Vagina (tissue), 2 donors: ENCODE measurements at places on chromosomes 2 and 18.

- no peak for DNase-seq
Observed at GRCh38 chr2:230412371-230412711, 3.7 kb upstream of the SP100 start.

DNA sequence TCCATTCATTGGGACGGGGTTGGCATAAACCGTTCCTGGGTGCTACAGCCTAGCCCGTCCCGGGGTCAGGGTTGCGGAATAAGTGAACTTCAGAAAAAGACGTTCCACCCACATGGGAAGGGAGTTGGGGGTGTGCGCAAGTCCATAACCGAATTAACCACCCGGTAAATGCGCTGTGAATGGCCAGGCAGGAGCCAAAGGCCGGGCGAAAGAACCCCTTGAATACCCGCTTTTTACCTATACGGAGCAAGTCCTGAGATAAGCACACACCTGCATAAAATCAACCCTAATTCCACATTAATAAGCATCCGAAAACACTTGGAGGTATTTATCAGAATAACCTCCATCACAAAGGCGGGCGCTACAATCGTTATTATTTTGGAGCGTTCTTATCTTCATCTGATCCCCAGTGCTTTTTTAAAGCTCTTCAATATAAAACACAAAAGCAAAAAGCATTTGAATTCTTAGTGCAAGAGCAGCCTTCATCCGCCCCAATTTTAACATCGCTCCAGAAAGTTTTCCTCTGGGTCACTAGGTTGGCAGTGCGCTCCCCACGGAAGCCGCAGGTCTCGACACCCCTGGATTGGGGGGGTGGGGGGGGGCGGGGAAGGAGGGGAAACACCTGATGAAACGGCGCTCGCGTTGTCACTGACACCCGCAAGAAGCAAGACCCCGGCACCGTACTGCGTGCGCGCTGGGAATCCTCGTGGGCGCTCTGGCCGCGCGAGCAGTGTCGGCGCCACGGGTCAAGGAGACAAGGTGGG lies 1.2 kb downstream of the SATB2 start:
- no peak for DNase-seq

DNA sequence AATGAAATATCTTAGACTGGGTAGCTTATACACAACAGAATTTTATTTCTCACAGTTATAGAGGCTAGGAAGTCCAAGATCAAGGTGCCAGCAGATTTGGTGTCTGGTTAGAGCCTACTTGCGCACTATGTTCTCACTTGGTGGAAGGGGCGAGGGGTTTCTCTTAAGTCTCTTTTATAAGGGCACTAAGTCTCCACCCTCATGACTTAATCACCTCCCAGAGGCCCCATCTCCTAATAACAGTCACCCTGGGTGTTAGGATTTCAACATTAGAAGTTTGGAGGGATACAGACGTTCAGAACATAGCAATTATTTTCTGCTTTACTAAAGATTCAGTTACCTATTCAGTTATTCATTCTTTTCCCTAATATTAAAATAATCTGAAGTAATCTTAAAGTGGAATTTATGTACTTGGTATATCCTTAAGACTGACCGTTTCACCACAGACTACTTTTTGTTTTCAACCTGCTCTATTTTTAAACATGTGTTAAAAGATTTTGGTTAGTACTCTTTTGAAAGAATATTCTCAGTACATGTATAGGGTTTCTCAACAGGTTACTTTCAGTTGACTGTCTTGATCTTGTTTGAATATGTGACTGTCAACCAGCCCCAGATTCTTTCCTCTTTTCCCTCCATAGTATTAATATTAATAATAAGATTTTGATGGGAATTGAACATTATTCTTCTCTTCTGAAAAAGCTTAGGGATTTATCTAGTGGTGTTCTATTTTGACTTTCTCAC lies 130.0 kb downstream of the TAF4B start:
- DNase-seq: no peak

DNA sequence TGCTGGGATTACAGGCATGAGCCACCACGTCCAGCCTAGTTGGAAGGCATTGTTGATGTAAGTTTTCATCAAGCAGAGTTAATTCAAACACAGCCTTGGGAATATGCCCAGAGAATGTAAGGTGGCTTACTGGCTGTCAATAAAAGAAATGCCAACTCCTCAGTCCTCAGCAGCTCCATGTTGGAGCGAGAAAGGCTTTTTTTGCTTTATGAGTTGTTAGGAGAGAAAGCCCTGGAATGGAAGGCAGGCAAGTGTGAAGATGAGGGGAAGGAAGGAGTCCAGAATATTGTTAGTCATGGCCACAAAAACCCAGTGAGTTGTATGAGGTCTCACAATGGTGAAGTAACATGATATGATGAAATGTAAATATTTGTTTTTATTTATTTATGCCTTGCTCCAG lies 57.1 kb downstream of the MAP4K4 start:
- DNase-seq: no peak

DNA sequence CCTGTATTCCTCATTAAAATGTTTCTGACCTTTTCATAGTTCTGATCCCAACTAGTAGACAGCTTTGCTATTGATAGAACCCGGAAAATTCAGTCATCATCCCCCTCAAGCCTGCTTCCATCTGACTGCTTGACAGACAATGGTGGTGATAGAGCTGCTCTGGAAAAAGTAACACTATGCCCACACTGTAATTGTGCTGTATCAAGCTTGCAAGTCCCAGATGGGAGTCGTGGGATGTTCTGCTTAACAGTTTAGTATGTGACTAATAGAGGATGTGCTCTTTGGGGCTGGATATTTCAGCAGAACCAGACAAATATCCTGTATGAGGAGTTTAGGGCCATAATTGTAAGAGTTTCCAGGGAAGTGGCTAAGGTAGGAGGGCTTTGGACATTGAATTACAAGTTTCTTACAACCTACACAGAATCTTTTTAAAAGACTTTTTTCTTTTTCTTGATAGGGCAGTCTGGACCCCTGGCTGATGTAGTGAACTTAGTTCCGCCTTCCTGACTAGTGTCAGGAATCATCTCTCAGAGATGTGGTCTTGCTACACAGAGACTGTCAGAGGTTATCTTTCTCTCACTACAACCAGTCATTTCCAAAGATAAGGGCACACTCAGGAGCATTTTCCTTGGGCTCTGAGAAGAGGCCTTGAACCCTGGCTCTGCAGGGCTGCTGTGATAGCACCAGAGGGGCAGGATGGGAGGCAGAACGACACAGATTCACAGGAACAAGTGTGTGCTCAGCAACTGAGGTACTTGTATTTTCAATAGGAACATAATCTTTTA lies 158.0 kb upstream of the RBMS1 start:
- no peak for DNase-seq

DNA sequence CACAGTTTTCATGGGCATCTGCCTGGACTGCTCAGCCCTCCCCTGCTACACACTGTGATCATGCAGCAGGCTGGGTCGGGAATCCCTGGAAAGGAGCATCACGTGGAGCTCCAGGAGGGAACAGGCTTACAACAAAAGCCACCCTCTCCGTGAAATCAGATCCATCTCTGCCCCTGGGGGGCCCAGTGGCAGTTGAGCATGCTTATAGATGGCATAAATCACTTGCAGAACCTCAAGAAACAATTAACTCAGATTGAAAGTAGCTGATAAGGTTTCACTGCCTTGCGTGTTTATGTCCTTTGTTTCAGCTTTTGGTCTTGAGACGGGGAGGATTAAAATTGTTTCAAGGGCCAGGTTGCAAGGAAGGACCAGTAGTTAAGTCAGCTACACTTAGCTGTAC lies 354.8 kb upstream of the MEIS1 start:
- DNase-seq: no peak

DNA sequence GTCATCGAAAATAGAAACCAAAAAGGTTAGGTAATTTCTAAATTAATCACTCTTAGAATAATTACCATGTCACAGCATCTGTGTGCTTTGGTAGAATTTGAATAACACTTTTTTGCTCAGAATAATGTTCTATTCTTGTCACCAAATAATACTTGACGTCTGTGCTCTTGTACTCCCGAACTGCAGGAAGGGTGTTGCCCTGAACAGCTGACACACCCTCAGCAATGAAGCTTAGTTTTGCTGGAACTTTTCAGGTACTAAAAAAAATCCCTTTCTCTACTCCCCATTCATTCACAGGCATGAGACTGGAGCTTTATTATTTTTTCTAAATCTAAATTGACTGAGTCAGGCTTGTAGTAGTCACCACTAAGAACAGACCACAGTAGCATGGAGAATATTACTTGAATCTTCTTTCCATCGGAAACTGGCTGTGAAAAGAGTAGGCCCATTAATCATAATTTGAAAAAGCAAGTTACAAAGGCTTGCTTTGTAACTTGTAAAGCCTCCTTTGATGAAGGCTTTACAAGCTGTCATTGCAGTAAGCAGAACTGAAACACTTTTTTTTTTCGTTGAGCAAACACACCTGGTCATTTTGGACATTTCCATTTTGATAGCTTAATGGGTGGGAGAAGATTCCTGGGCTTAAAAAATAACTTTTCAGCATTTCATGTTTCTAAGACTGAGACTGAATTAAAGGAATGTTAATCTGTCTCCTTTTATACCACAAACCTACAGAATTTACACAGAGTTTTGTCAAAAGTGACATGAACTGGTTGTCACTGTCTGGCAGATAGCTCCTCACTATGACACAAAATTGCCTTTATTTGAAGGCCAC lies 70.3 kb upstream of the PELI1 start:
- no peak for DNase-seq

GRCh38 chr2:182586426-182586825 lies 129.6 kb upstream of the DNAJC10 start:
- DNase-seq: no peak

DNA sequence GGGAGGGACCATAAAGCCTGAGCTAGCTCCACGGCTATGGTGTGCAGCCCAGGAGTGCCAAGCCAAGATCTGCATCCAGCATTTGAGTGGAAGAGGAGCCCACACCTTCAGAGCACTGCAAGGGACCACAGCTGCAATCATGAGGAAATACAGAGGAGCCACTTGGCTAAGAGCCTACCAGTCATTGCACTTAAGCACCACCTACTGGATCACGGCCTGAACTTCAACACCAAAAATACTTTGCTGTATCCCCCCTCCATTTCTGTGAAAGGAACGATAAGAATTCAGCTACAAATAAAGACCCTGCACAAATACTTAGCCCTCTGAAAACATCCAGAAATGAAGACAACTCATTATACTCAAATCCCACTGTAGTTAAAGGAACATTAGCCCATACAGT lies 545.3 kb downstream of the TSN start:
- DNase-seq: no peak

GRCh38 chr2:88810017-88810416 lies 118.5 kb downstream of the RPIA start:
- DNase-seq: no peak

DNA sequence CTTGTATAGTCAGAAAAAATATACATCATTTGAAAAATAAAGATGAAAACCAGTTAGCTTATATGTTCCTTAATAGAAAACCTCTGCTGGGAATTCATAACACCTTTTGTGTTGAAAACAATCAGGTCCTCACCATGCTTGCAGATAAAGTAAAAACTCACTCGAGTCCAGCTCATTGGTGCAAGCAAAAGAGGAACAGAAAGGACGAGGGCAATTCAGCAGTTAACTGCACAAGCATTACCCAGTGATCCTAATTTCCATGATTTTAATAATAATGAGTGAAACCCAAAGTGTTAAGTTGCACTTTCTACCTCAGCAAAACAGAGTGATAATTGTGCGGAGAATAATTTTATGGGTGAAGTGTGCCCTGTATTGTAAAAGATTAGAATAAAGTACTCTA lies 839.9 kb downstream of the BCL11A start:
- no peak for DNase-seq

GRCh38 chr2:60836491-60836890 lies 44.9 kb upstream of the REL start:
- no peak for DNase-seq

- DNase-seq: no peak
Observed at GRCh38 chr2:230692760-230693159, 19.9 kb upstream of the CAB39 start.

DNA sequence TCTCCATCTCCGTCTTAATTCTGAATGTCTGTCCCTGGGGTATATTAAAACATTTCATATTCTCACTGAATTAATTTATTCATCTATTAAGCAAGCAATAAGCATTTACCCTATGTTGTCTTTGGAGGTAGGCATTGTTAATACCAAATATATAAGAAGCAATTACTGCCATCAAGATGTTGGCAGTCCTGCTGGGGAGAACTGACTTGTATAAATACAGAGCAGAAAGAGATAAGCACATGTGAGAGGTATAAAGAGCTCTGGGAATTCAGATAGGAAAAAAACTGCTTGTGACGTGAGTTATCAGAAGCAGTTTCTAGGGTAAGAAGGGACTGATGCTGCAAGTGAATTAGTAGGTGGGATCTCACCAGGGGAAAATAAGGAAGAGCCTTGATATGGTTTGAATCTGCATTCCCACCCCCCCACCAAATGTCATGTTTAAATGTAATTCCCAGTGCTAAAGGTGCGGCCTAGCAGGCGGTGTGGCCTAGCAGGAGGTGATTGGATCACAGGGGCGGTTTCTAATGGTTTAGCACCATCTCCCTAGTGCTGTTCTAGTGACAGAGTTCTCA lies 286.8 kb downstream of the RAD51AP2 start:
- no peak for DNase-seq

GRCh38 chr2:127029350-127030051 lies 77.5 kb downstream of the BIN1 start:
- DNase-seq: no peak

DNA sequence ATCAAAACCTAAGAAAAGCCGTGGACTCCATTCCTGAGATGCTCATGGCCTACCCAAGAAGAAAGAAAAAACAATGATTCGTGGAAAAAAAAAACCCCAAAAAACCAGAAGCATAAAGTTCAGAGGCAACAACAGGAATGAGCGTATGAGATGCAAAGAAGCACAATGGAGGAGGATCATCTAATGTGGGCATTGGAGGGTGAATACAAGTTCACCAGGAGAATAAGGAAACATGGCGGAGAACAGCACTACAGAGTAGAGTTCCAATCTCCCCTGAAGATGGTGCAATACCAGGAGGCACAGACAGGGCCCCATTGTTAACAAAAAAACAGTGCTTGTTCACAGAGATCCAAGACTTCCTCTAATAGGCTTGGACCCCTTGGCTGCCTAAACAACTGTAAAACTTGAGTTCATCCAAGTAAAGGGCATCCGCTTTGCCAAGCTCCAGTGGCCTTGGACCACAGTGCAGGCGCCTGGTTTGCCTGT lies 337.2 kb downstream of the PDE11A start:
- no peak for DNase-seq

GRCh38 chr18:40534723-40535122 lies 1420.3 kb upstream of the PIK3C3 start:
- DNase-seq: no peak
